Fibroblast of gingiva (primary cell): ENCODE measurements at places on chromosomes 7 and 10.

DNA sequence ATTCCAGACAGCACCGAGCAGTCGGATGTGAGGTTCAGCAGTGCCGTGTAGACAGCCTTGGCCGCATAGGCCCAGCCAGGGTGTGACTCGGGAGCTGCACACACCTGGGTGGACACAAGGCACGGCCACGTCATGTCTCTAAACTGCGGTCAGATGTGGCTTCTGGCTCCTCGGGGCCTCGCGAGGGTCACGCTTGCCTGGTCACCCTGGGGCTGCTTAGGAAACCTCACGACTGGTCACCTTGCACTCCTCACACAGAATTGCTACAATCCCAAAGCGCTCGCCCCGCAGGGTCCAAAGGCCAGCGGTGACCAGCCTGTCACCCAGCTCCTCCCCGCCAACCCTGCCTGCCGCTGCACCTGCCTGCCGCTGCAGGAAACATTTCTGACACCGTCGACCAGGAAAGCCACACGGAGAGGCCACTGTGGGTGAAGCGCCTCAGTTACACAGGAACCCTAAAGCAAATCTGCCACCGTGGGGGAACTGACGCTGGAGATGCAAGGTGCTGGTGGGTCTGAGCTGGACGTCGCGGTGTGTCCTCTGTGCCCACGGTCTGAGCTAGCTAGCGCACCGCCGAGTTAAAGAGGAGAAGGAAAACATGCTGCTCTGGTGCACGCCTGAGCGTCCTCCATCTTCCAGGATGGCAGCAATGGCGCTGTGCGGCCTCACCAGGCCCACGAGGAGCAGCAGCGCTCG is 5.0 kb downstream of the GPER1 start:
- no peak for DNase-seq

DNA sequence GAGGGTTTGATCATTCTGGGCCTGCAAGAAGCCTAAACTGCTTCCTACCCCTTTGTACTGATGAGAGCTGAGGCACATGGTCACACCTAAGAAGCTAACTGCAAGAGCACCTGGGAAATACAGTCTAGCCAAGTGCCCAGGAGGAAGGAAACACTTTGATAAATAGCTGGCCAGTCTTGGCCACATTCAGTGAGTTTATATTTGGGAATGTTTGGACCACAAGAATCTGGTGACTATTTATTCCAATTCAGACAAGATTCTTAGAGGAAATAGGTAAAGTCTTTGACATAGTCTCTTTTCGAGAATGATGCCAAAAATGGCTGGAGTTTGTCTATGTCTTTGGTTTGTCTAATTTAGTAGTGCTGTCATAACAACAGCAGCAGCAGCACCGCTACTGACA is 213.6 kb downstream of the KIF20B start:
- DNase-seq = no peak

GRCh38 chr7:27897441-27897847 is 157.5 kb downstream of the TAX1BP1 start:
- no peak for DNase-seq

DNA sequence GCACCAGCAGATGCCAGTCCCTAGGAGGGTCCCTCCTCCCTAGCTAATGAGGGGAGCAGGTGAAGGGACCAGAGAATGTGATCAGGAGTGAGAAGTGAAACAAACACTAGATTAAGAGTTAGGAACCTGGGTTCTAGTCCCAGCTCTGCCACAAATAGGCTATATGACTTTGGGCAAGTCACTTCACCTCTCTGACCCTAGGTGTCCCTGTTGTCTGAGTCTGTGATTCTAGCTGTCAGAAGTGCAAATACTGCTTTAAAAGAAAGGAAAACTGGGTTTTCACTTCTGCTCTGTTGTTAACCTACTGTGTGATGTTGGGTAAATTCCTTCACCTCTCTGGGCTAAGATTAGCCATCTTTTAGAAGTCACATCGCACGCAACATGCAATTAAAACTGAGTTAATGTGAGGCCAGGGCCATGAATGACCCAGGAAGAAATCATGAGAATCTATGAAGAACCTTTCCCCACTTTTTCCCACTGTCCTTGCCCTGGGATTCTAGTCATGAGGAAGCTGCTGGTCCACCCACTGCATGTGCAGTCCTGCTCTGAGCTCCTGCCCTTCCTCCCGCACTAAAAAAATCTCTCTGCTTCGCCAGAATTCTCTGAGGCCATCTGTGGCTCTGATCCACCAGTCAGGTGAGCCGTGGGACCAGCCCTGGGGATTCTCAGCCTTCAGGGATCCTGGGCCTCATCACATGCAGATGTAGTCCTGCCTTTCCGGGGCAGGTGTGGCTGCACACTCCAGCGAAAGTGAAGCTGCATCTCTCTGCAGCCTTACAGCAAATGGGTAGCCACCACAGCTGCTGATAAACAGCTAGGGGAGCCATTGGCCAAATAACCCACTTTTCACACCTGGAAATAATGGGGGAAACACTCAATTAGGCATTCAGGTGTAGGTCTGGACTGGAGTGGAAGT is 181.7 kb downstream of the PLXNA4 start:
- no peak for DNase-seq

DNA sequence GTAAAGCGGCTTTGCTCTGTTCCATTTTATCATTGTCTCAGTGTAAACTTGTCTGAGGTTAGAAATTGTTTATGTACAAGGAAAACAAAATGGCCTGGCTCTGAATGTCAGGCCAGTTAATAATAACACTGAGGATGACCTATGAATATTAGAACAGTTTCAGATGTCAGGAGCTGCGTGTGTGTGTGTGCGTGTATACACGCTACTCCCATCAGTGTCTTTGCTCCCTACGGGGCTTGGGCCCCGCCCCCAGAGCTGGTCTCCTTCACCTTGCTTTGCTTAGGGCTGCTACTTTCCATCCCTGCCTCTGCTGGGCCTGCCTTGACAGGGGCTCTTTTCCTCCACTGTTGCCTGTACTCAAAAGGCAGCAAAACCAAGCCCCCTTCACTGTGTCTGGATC is 142.3 kb upstream of the BET1 start:
- peak; percentile 82 for DNase-seq

GRCh38 chr10:86342111-86342863 is 24.3 kb downstream of the GRID1 start:
- DNase-seq = no peak

DNA sequence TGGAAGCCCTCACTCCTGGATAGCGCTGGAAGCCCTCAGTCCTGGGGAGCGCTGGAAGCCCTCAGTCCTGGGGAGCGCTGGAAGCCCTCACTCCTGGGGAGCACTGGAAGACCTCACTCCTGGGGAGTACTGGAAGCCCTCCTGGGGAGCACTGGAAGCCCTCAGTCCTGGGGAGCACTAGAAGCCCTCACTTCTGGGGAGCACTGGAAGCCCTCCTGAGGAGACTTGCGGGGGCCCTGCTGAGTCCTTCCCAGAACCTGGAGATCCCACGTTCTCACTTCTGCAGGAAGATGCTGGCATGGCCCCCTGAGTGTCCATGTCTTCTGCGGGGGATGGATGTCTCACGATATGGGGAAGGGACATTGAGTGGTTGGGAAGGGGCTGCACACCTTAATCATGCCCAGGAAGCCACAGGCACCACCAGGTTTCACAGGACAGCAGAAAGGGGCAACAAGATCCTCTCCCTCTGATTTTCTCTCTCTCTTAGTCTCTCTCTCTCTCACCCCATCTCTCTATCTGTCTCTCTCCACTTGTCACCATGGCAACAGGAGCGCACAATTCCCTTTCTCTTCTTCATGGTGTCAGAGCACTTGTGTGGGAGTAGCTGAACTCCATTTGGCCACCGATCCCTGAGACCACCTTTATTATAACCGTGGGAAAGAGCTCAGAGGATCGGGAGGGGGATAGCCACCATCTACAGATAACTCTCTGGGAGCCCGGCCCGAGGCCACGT is 267.0 kb downstream of the TCERG1L start:
- no peak for DNase-seq

DNA sequence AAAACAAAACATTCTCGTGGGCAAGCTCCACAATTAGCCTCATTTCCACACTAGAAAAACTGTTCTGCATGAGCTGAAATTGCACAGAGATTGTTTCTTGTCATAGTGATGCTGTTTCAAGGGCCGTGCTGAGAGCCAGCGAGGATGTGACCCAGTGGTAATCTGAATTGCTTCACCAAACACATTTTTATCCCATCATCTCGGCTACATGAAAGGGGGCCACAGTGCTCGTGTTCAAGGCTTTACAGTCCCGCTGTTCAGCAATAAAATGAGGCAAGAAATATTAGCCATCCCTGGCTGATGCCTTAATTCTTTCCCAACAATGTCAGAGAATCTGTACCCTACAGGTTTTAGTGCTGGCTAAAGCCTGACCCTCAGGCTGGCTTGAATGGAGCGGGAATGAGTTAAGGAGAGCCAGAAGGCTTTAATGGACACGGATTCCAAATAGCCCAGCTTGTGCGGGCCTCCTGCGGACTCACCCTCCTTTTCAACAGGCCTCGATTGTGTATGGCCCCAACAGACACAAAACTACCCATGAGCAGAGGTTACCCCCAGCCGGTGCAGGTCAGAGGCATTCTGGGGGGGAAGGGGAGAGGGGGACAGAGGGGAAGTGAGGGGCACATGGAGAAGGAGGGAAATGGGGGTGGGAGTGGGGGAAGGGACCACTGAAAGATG is 2.0 kb upstream of the GDF10 start:
- no peak for DNase-seq

DNA sequence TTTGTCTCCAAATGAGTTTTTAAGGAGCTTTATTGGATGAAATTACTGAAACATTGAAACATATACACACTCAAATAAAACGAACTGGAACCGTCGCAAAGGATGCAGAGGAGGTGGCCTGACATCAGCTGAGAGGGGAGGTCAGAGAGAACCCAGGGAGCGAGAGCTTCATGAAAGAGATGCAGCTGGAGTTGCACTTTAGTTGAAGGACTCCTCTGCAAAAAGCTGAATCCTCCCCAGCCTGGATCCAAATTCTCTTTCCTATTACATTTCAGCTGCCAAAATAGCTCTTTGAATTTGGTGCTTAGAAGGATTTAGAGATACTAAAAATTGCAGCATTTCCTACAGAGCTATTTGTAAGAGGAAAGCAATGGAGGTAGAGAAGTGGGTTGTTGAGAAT is 140.0 kb upstream of the DPP6 start:
- DNase-seq = no peak
